CD4-positive, alpha-beta memory T cell (primary cell): ENCODE measurements at places on chromosomes 1 and 21. TPM values are rescaled to one million over a fixed set of nuclear protein-coding genes. Genes with fewer than 3 reads are reported as not detected.

- DNase-seq = no peak
Measured at GRCh38 chr21:22164912-22165311, 1166.7 kb downstream of the NCAM2 start.

Gene SMCP
- polyA plus RNA-seq = not detected

DNA sequence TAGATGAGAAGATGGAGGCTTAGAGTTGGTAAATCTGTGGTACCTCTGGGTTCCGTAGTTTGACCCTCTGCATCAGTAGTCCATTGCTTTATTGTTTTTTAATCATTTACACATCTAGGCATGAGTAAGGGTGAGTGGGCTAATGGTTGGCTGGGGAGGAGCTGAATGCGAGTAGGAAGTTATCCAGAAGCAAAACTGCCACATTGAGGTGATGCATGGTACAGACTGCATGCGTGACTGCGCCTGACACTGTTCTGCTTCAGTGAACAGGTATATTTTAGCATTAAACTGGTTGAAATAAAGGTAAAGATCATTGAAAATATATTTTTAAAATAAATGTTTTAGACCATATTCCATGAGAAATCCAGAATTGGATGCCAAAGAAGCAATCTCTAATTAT is 4.4 kb downstream of the DNAJC16 start:
- no peak for DNase-seq

DNA sequence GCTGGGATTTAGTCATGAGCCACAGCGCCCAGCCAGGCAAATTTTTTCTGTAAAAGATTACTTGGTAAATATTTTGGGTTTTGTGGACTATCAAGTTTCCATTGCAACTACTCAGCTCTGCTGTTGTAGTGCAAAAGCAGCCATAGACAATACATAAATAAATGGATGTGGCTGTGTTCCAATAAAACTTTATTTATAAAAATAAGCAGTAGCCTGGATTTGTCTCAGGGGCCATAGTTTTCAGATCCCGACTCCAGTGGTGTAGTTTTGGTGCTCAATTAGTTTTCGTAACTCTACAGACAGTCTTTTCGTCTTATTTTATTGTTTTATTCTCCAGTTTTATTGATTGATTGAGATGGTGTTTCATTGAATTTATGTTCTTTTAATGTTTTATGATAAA is 80.1 kb upstream of the IVNS1ABP start:
- no peak for DNase-seq

- DNase-seq = peak; percentile 9
Measured at GRCh38 chr1:12276225-12276624, 46.4 kb downstream of the VPS13D start.

GRCh38 chr1:204240233-204240632 is 26.4 kb upstream of the GOLT1A start:
- DNase-seq = no peak

Gene ASPM
- polyA plus RNA-seq = 0.01 TPM

DNA sequence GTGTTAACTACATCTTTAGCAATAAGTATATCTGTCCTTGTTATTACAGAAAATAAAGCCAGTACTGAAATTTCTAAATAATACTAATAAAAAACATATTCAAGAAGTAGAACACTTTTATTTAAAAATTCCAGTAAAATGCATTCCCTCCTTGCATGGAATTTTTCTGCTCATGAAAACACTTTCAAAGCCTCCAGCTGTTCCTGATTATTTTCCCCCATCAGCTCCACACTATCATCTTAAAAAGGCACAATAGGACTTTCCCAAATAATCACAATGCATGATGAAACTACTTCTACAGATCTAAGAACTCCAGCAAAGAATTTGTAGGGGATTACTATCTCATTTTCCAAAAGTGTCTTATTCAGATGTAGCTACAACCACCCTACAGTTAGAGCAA is 162.6 kb upstream of the USP25 start:
- no peak for DNase-seq

GRCh38 chr1:173405281-173405680 is 71.9 kb upstream of the PRDX6 start:
- DNase-seq = no peak

Gene ATP1A4
- not detected for polyA plus RNA-seq

Gene DISP3
- not detected for polyA plus RNA-seq

- no peak for DNase-seq
Measured at GRCh38 chr21:46003575-46004007, 22.0 kb downstream of the COL6A1 start.

GRCh38 chr1:233295237-233295974 is at the start of gene PCNX2:
PCNX2 (minus strand) TSS chr1:233295725; CDS start chr1:233295478, 247 bp downstream.
- DNase-seq = peak; percentile 65

DNA sequence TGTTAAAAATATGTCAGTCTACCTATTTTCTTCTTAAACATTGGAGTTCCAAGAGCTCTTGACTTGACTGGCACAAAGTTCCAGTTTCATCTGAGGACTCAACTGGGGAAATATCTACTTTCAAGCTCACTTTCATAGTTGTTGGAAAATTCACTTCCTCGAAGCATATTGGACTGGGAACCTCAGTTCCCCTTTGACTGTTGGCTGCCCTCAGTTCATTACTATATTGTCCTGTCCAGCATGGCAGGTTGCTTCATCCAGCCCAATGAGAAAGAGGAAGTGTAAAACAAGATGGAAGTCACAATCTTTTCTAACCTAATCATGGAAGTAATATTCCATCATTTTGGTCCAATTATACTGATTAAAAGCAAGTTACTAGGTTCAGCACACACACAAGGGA is 54.3 kb downstream of the ZNF697 start:
- DNase-seq = no peak

DNA sequence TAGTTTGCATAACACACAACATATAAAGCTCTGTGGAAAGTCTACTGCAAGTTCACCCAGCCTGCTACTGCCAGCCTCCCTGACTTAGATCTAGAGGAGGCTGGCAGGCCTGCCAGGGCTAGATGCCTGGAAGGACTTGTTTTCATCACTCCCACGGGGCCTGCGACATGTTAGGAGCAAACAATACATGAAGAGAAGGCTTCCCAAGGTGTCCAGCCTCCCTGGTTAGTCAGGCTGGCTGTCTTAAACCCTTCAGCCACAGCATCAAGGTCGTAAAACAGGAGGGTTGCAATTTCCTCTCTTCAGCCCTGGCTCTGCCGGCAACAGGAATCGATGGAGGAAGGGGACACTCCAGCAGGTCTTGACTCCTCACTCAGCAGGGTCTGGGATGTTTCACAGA is 104.5 kb downstream of the NGF start:
- no peak for DNase-seq

Gene PLA2G2A
- not detected for polyA plus RNA-seq

Gene BRINP2
- not detected for polyA plus RNA-seq

Gene TSPEAR
- not detected for polyA plus RNA-seq

- no peak for DNase-seq
Measured at GRCh38 chr1:13749543-13750341, 49.8 kb downstream of the PRDM2 start.

- no peak for DNase-seq
Measured at GRCh38 chr1:164926107-164926506, 367.1 kb downstream of the PBX1 start.

GRCh38 chr1:25782608-25783201 is 17.3 kb upstream of the SELENON start:
- no peak for DNase-seq

DNA sequence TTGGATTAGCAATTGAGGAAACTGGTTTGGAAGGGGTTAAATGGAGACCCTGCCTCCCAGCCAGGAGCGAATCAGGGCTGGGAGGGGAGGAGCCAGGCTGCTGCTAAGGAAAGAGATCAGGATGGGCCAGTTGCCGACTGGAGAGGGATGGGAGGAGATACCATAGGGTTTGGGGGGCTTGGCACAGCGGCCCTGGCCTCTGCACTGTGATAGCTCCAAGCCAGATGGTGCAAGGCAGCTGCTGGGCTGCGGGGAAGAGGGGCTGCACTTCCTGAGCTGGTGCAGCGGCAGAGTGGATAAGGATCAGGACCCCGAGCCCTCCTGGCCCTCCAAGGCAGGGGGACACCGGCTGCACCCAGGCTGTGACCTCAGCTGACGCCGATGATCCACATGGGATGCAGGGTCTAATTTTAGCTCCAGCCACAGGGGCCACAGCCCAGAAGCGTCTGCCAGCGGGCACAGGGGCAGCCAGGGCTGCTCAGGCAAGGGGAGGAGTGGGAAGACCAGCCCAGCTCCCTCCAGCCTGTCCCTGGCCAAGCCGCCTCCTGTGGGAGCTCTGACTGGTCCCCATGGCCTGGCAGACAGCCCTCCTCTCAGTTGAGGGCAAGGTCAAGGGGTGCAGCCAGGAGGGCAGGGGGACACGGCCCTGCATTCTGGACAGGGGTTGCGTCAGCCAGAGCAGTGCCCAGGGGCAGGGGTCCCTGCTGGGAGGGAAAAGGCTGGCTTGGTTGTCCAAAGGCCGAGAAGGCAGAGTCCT is at the start of gene EXTL1:
EXTL1 (plus strand) TSS at position 129 of the 757 bp plus-strand sequence. CDS start 872 bp downstream, outside the sequence.
- DNase-seq = no peak

DNA sequence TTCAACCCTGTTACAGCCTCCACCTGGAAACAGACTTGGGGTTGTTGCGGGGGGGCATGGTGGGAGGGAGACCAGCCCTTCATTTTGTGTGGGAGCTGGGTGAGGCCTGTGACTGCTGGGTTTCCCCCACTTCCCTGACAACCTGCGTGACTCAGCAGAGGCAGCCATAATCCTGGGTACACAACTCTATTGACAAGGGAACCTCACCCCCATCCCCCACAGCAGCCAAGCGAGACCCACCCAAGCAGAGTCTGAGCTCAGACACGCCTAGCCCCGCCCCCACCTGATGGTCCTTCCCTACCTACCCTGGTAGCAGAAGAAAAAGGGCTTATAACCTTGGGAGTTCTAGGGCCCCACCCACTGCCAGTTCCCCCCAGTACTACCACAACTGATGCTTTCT is 8.0 kb upstream of the CCDC190 start:
- no peak for DNase-seq

DNA sequence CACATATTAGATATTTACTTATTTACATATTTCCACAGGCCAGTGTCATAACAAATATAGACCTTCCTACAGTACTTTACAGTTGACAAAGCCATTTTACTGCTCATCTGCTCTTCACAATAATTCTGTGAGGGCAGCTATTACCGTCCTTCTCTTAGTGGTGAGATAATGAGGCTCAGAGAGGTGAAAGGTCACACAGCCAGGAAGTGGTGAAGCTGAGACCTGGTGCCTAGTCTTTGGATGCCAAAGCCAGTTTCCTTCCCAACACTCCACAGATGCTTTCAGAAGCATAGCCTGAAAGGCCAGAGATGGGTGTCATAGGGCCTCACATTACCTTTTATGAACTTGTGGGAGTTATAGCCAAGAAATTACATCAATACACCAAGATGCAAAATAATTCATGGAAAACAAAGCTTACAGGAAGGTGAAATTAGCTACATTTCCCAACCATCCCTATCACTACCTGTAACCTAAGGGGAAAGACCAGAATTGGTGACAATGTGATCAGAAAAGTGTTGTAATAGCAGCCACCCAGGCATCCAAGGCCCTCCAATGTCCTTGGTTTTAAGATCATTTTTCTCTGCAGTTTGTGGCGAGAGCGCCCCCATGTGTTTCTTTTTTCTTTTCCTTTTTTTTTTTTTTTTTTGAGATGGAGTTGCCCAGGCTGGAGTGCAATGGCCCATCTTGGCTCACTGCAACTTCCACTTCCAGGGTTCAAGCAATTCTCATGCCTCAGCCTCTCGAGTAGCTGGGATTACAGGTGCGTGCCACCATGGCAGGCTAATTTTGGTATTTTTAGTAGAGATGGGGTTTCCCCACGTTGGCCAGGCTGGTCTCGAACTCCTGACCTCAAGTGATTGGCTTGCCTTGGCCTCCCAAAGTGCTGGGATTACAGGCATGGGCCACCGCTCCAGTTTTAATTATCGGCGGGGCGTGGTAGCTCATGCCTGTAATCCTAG is 26.5 kb upstream of the RPL11 start:
- DNase-seq = no peak

GRCh38 chr1:94408104-94408830 is 9.9 kb upstream of the ABCD3 start:
- DNase-seq = no peak

Gene GSTM1
- polyA plus RNA-seq = 0.49 TPM

Gene UBASH3A
- 43.1 TPM for polyA plus RNA-seq

Gene LMX1A
- not detected for polyA plus RNA-seq

GRCh38 chr21:43997766-43998742 is 14.1 kb upstream of the TRAPPC10 start:
- DNase-seq = no peak

GRCh38 chr1:92902406-92902744 is 58.9 kb downstream of the DIPK1A start:
- DNase-seq = no peak

GRCh38 chr1:158145173-158145719 is 35.4 kb upstream of the CD1D start:
- DNase-seq = no peak

DNA sequence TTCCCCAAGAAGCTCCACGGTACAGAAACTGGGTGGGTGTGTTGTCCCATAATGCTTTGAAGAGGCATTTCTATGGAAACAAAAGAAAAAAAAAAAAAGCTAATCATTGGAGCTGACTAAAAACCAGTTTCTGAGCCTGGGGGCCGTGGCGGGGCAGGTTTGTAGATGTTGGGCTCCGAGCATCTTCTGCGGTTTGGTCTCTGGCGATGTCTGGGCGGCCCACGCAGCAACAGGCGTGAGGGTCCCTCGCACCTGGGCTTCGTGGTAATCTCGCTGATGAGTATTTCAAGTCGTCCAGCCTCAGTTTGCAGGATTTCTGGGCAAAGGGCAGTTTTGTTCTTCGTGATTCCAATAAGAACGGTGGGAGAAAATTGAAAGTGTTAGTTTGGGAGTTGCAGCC is 6.8 kb downstream of the TP73 start:
- DNase-seq = no peak

- no peak for DNase-seq
Measured at GRCh38 chr1:206814716-206815341, 42.5 kb upstream of the IL10 start.

- no peak for DNase-seq
Measured at GRCh38 chr21:41985662-41986416, 24.3 kb downstream of the ZBTB21 start.

GRCh38 chr1:147171399-147172167 is 687 bp downstream of the PRKAB2 start:
- DNase-seq = no peak

Gene OR4F16
- not detected for polyA plus RNA-seq

DNA sequence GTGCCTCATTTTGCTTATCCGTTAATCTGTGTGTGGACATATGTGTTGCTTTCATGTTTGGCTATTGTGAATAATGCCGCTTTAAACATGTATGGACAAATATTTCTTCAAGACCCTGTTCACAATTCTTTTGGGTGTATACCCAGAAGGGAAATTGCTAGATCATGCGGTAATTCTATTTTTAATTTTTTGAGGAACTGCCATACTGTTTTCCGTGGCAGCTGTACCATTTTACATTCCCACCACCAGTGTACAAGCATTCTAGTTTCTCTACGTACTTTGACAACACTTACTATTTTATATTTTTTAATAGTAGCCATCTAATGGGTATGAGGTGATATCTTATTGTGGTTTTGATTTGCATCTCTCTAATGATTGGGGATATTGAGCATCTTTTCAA is 7.1 kb upstream of the NID1 start:
- no peak for DNase-seq
